Stimulated activated CD4-positive, alpha-beta T cell treated with anti-CD3 and anti-CD28 coated beads, TNF-alpha, amount 100 ng/mL, for 24 hours (primary cell): ENCODE measurements at places on chromosomes 11 and 22.

- no peak for DNase-seq
Measured at GRCh38 chr11:116035977-116036376, 531.8 kb upstream of the CADM1 start.

- DNase-seq = no peak
Measured at GRCh38 chr11:86717817-86718501, 45.5 kb upstream of the ME3 start.

GRCh38 chr11:46381048-46381818 lies at the start of gene MDK:
Gene MDK, plus strand, starts transcription at chr11:46381669. Its CDS starts 389 bp downstream, at chr11:46382058.
- DNase-seq = no peak

GRCh38 chr11:36478700-36479329 lies 31.3 kb downstream of the TRAF6 start:
- DNase-seq = no peak

DNA sequence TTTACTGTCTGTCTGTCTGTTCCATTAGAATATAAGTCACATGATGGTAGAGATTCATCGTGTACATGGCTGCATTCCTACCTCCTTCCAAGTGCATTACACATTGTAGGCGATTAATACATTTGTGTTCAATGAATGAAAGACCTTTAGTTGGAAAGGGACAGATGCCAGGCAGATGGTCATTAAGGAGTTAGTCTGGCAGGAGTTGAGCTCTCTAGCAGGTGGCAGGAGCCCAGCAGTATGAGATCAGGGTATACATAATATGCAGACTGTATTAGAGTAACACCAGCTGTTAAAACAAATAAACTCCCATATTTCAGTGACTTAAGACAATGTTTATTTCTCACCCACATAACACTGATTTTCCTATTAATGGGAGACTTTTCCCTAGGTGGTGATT lies 147.7 kb upstream of the LARGE1 start:
- DNase-seq = no peak

DNA sequence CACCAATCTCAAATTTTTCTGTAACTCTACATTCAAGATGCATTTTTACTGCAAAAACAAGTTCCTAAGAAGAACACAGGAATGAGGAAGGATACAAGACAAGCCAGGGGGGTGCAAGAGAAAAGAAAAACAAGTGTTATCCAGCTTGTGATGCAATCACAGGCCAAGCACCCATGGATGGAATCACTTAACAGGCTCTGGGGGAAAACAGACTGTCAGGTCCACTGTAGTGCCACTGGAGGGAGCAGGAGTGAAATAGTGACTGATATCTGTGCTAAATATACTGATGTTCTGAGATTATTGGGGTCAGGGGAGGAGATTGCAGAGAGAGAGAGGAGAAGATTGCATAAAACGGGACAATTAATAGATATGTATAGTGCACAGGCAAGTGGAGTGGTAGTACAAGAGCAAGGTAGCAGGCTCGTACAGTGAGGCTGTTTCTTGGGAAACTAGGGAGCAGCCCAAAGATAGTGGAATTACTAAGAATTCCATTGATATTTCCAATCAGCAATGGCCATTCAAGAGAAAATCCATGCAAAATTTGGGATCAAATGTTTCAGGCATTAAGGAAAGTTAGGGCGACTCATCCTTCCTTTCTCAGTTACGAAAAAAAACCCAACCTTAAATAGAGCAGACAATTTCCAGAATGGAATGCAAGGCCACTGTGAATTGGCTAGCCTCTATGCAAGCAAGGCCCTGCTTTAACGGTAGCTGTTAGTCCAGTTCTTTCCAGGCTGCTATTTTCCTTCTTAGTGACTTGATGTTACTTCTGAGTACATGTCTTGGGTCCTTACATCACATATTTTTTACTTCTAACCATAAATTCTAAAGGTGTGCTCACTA lies 52.2 kb upstream of the CEP126 start:
- no peak for DNase-seq

- DNase-seq = no peak
Measured at GRCh38 chr11:59076876-59077571, 9.1 kb upstream of the GLYATL1B start.

- no peak for DNase-seq
Measured at GRCh38 chr22:23749841-23750301, 1.0 kb downstream of the ZNF70 start.

- DNase-seq = peak; percentile 86
Measured at GRCh38 chr22:46006379-46007002, 29.5 kb upstream of the WNT7B start.

DNA sequence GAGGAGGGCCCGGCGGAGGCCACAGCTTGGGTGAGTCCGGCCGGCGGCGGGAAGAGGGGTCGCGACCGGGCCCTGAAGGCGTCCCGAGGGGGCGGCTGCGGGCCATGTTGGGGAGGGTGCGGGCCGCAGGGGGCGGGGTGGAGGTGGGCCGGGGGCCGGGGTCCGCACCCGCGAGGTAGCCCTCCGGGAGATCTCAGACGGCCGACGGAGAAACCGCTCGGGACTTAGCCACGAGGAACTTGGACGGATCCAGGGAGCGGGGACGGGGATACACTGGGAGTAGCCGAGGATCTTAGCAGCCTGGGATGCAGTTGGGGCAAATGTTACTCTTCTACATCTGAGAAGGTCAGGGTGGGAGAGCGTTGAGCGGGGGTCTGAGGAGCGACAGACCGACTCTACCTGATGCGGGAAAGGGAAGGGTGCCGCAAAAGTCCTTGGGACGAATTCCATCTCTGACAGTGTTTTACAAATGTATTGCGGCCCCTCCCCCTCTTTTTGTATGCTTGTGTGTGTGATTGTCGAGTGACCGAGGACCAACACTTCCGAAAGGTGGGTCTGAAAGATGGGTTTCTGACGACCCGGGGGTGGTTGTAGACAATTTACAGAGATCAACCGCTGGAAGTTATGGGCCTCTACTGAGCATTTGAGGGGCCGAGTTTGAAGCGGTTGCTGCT lies 658 bp downstream of the STIP1 start:
- DNase-seq = no peak
